ENCODE measurements at places on chromosomes 11 and 22.

GRCh38 chr11:60970369-60970774 is 1.1 kb upstream of the CD6 start:
- DNase-seq: peak; percentile 71

DNA sequence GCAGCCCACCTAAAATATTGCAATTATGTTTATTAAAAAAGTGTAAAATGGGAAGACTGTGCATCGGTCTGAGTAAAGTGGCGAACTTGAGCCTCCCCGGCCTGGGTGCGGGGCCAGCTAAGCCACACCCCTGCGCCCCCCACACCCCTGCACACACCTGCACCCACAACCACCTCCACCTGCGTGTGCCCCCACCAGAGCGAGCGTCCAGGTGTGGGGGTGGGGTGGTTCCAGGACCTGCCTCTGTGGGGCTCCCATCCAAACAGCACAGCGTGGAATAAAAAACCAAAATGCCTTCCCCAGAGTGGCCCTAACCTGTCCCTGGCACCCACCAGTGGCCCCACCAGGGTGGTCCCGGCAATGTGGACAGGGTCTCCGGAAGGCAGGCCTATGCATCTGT is 30.1 kb upstream of the CARS1 start:
- no peak for DNase-seq

GRCh38 chr22:17924735-17925364 is 99.5 kb downstream of the MICAL3 start:
- no peak for DNase-seq

GRCh38 chr22:49724030-49724892 is 103.4 kb downstream of the BRD1 start:
- DNase-seq: peak; percentile 42

DNA sequence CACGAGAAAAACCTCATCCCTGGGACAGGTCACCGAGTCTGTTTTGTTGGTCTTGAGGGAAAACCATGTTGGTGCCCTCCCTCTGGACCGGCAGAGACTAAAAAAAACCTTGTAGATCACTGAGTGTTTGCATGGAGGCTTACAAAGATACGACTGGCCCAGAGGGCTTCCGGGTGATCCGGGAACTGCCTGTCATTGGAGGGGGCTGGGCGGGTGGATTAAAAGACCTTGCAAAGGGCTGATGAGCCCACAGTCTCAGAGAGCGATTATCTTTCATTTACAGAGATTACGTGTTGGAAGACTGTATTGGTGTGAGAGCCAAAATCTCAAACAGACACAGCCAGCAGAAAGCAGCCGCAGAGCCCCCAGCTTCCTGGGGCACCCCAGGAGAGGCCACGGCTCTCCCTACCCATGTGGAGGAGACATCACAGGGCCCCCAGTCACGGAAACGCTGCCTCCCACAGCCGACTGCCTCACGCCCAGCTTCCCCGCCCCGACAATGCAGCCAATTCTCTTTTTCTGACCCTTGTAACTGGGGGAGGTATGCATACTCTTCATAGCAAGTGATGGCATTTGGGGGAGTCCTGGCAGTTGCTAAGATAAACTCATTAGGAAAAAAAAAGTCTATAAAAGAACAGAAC is 426.4 kb downstream of the CTTN start:
- no peak for DNase-seq
